ENCODE measurements at places on chromosomes 1 and 21. TPM values are rescaled to one million over a fixed set of nuclear protein-coding genes. Genes with fewer than 3 reads are reported as not detected.
A peak's percentile ranks its signal among the peaks of the same experiment; 100 is the strongest.

DNA sequence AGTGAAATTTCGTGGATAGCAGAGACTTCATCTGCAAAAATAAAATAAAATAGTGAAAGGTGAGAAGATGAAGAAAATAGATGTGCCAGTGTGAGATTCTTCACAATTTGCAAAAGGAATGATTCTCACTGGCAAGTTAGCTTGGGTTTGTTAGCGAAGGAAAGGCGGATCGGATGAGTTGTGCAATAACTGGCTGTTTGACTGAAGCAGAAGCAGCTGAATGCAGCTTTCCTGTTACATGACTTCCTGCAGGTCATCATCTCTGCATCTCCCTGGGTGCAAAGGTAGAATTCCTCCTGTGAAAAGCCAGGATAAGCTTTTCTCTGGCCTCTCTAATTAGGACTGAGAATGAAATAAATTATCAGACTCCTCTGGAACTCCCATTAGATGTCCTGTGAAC is 263.1 kb upstream of the CHRM3 start:
- DNase-seq, result no peak

GRCh38 chr1:167763525-167764220 is 41.9 kb downstream of the MPZL1 start:
- DNase-seq, result no peak

GRCh38 chr1:211525101-211525676 is 33.2 kb upstream of the RD3 start:
- DNase-seq, result no peak

OR14A16 gene
- not detected for total RNA-seq

DNA sequence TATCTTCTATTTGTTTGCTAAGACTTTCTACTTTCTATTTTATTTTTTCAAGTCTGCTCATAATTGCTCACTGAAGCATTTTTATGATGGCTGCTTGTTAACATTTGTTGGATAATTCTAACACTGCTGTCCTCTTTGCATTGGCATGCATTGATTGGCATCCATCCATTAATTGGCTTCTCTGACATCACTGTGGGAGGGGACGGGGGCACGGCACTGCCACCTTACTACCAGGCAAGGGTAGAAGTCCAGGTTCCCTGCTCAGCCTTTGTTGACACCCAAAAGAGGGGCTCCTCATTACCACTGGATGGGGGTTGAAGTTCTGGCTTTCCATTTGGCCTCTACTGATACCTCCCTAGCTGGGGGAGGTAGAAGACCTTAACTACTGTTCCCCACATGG is 11.5 kb upstream of the ABCG1 start:
- DNase-seq, result peak; percentile 12

- DNase-seq, result no peak
These were observed 53.4 kb downstream of the DMAP1 start for GRCh38 chr1:44266400-44267344.

GRCh38 chr1:231807541-231807940 is 181.0 kb downstream of the DISC1 start:
- no peak for DNase-seq

AKT3 gene
- total RNA-seq, result 47.4 TPM

RGS18 gene
- total RNA-seq, result not detected

GBP6 gene
- total RNA-seq, result not detected

CRYBG2 gene
- total RNA-seq, result 10.3 TPM

DNA sequence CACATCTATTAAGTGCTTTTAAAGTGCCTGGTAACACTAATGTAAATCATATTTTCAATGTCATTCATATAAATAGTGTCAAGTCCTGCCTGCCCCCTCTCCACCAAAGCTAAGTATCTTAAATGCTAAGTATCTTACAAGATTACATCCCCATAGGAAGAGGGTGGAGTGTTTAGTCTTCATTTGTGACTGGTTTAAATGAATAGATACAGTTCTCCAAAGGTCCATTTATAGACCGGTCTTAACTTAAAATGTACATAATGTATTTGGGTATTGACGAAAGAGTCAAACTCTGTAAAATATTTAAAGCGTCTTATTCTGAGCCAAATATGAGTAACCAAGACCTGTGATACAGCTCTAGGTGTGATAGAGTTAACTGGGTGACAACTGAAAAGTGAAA is 60.2 kb downstream of the POU2F1 start:
- DNase-seq, result no peak

GRCh38 chr1:197695961-197696360 is 79.3 kb downstream of the DENND1B start:
- no peak for DNase-seq

DNA sequence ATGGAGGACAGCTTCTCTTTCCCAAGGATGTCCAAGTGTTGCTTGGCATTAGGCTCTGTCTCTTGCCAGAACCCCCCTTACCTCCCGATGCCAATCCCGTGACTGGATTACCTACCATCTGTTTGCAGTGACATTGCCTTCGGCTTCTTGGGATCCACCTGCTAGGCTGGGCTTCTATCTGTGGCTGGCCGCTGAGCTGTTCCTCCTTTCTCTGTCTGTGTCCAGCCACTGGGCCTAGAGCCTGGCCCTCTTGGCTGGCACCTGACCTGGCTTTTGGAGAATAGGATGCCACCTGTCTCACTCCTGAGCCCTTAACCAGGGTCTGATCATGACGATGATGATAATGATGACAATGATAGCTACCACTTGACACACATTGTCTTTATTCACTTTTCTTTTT is 41.6 kb upstream of the STUM start:
- DNase-seq, result no peak

DNA sequence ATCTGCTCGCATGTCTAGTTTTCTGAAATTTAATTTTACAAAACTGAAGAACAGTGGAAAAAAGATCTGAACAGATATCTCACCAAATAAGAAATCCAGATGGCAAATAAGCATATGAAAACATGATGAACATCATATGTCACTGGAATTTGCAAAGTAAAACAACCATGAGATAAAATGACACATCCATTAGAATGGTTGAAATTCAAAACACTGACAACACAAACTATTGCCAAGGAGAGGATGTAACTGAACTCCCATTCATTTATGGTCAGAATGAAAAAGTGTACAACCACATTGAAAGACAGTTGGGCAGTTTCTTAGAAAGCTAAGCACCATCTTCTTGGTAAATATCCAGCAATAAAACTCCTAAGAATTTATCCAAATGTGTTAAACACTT is 312.7 kb upstream of the NCAM2 start:
- DNase-seq, result no peak

OR2L3 gene
- not detected for total RNA-seq

S100A1 gene
- total RNA-seq, result 5.8 TPM

DNA sequence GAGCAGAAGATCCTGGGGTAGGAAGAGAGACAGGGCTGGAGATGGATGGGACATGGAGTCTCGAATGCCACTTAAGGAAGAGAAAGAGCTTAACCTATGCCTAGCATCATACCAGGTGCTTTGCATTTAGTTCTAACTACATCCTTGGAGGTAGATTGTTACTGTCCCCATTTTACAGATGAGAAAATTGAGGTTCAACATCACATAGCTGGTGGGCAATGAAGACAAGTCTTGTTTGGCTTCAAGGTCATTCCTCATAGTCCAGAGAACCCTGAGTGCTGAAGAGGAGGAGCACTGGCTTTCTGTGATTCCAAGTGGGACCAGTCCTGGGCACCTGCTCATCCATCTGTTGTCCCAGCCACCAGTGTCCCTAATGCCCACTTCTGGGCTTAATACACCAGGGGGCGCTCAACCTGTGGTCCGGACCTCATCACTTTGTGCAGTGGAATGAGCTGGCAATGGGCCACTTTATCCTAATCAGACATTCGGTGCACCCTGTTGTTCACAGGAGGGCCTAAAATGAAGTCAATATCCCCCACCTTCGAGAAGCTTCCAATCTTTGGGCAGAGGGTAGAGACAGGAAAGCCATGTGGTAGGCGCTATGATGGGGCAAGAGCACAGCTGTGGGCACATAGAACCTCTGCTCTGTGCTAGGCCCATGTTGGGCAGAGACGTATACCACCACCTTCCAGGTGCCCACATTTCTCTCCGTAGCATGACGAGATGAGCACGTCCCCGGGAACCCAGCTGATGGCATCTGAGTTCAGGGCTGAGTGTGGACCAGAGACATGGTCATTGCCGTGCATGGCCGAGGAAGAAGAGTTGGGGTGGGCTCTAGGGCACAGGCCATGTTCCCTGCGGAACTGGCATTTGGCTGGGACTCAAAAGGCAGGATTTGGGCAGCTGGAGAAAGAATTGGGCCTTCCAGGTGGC is 9.2 kb downstream of the RPS6KA1 start:
- peak; percentile 88 for DNase-seq

GRCh38 chr1:44223187-44223610 is 9.9 kb downstream of the DMAP1 start:
- no peak for DNase-seq

FMN2 gene
- 32.0 TPM for total RNA-seq

GRCh38 chr1:240888039-240888786 is 276.3 kb upstream of the GREM2 start:
- DNase-seq, result peak; percentile 91

- DNase-seq, result no peak
These were observed 29.3 kb downstream of the COP1 start for GRCh38 chr1:176177764-176178163.

- DNase-seq, result no peak
These were observed 140.8 kb downstream of the PGBD5 start for GRCh38 chr1:230285351-230285750.

GCLM gene
- 14.0 TPM for total RNA-seq

SLAMF7 gene
- total RNA-seq, result not detected

KIF17 gene
- total RNA-seq, result 4.3 TPM

- DNase-seq, result no peak
These were observed 39.7 kb upstream of the PDE9A start for GRCh38 chr21:42613756-42614155.

GOLT1A gene
- total RNA-seq, result 9.2 TPM

- peak; percentile 28 for DNase-seq
These were observed 186.5 kb upstream of the GALNT2 start for GRCh38 chr1:229880271-229881170.

DNA sequence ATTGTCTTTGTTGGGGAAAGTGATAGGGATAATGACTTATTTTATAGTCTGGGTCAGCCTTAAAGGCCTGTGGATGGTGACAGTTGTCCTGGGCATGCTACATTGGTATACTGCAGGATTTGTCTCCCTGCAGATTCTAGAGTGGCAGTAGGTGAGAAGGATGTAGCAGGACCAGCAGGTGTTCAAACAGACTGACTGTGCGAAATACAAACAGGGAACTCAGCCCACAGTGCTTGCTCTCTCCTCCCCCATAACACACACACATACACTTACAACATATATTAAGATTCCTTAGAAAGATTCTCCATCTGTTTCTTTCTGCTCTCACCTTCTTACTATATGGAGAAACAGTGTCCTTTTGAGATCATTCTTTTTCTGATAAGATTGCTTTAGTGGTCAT is 6.9 kb downstream of the PDE4B start:
- DNase-seq, result no peak

- peak; percentile 85 for DNase-seq
These were observed 84.6 kb upstream of the SSX2IP start for GRCh38 chr1:84774669-84775534.

GRCh38 chr1:77632216-77632615 is 50.2 kb downstream of the ZZZ3 start:
- DNase-seq, result no peak

DNA sequence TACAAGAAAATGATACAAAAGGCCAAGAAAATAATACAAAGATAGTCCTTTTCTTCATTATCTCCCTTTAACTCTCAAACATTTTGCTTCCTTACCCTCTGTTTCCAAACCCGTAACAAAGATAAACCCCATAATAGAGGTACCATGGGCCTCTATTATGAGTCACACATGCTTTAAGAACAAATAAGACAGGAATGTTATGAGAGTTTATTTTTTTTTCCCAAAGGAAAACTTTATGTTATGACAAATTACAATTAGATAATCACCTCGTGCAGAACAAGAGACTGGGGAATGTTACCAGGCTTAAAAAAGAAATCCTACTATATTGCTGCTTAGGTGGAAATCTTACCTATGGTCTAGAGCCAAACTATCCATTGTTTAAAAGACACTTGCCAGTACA is 272.0 kb downstream of the BRINP3 start:
- no peak for DNase-seq

GRCh38 chr21:42069843-42070242 is 1.3 kb upstream of the UMODL1 start:
- DNase-seq, result no peak

Data from endodermal cell (in vitro differentiated cells).